Cardiac atrium fibroblast (primary cell): ENCODE measurements at places on chromosomes 6 and 20. TPM values are rescaled to one million over a fixed set of nuclear protein-coding genes. Genes with fewer than 3 reads are reported as not detected.

The CD40 gene
- total RNA-seq, result 7.8 and 13.3 TPM in 2 replicates

The METTL24 gene
- not detected in 2 replicates for total RNA-seq

The LY6G5B gene
- total RNA-seq, result 1.1 and 1.5 TPM in 2 replicates

The ISM1 gene
- total RNA-seq, result not detected in 2 replicates

The ADGRB3 gene
- total RNA-seq, result 1.3 and 1.8 TPM in 2 replicates
